Activated T-helper 1 cell treated with Interleukin-2 at 50 U/mL for 16 hours (primary cell): ENCODE measurements at places on chromosomes 11 and 22.

GRCh38 chr11:94034207-94034606 lies 13.1 kb downstream of the HEPHL1 start:
- no peak for DNase-seq

GRCh38 chr11:121733858-121734257 lies 281.1 kb upstream of the SORL1-AS1 start:
- no peak for DNase-seq

DNA sequence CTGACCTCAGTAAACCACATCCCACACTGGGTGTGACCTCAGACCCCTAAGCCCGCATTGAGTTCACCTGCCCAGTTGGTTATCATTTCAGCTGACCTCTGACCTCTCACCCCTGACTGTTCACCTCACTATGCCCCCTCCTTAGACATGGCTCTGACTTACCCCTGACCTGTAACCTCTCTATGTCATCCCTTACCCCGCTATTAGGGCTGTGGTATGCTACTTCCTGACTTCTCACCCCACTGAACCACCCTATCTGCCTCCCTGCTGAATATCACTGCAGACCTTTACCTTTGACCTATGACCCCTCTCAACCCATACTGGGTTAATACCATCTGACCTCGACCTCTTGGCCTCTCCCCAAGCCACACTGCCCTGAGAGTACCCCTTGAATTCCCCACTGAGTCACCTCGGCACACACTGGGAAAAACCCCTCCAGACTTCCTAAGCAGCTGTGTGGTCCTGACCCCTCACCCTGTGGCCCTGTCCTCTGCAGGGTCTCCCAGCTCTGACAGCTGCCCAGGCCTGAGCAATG lies 8.3 kb downstream of the PLCB3 start:
- DNase-seq, result no peak

GRCh38 chr11:118321386-118322082 lies 17.0 kb downstream of the CD3E start:
- DNase-seq, result no peak

DNA sequence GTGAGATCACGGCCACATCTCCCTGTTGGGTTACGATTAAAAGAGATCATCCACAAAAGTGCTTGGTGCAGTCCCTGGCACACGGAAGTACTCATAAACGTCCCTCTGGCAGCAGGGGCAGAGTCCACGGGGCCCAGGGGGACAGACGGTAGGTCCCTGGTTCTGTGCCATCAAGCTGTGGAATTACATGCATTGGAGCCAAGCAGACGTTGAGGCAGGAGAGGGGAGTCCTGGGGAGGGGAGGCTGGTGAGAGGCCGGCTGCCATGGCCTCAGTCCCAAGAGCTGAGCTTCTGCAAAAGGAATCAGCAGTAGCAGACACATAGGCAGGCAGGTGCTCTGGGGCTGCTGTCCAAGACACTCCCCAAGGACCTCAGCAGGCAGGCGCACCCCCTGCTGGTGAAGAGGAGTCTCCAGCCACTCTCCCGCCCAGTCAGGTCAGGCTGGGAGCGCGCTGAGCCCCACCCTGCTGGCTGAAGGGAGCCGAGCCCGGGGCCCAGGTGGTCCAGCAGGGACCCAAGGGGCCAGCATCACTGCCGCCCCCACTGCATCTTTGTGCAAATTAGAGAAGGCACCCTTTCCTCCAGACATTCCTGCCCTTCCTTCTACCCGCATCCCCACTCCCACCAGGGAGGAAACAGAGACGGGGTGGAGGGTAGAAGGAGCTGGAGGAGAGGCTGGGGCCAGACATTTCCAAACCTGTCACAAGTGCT lies 7.6 kb upstream of the KCTD17 start:
- DNase-seq, result no peak

GRCh38 chr11:2275334-2276279 lies 5.2 kb upstream of the ASCL2 start:
- DNase-seq, result no peak

DNA sequence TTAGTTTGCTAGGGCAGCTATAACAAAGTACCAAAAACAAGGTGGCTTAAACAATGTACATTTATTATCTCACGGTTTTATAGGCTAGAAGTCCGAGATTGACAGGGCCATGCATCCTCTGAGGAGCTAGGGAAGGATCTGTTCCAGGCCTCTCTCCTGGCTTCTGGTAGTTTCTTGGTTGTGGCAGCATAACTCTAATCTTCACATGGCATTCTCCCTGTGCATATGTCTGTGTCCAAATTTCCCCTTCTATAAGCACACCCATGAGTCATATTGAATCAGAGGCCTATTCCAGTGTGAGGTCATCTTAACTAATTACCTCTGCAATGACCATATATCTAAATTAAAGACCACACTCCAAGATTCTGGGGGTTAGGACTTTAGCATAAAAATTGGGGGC lies 31.3 kb upstream of the MMP13 start:
- DNase-seq, result no peak

DNA sequence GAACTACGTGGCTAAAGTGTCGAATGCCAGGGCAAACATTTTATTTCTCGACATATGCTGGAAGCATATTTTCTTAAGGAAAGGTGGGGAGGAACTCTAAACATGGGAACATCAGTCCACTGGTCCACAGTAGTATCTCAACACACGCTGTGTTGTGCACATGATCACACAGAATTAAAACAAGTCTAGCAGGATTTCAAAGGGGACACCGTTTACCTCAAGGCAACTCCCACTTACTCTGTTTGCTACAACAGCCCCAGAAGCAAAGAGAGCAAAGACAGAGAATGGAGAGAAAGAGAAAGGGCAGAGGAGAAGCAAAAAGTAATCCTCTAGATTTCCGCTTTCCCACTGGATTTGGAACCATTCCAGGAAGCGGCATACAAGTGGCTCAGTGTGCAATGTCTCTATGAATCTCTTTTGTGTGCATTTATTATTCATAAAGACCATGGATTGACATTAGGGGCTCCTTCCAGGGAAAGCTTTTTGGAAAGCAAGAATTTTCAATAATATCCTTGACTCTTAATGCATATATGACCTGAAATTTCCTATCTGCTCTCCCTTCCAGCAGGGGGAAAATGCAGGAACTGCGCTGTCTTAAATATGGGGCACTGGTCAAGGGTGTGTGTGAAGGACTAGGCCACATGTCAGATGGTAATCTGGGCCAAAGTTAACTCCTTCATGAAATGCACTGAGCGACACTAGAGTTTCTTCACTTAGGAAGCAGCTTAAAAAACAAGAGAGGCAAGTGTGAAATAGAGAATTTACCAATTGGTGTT lies 34.8 kb upstream of the CCDC34 start:
- DNase-seq, result no peak

- DNase-seq, result no peak
Measured at GRCh38 chr11:110286298-110287040, 9.9 kb downstream of the RDX start.

GRCh38 chr11:102829316-102830000 lies 14.0 kb downstream of the MMP3 start:
- no peak for DNase-seq

- DNase-seq, result peak; percentile 91
Measured at GRCh38 chr11:65817835-65818680, 15.7 kb upstream of the SNX32 start.

GRCh38 chr11:45994371-45995341 lies 72.2 kb downstream of the LARGE2 start:
- no peak for DNase-seq

DNA sequence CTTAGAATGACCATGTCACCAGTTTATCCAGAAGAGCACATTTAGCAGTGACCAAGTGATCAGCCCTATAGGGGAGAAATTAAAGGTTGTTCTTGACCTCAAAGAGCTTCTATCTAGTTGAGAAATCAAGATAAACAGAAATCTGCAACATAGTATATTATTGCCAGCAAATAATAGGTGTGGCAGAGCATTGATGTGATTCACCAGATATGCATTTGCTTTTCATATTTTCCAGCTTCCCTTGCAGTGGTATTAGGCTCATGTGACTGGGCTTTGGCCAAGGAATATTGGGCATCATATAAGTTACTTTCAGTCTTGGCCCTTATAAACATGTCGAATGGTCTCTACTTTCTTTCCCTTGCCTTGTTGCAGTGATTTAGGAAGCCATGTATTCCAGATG lies 34.5 kb downstream of the COMMD9 start:
- no peak for DNase-seq

DNA sequence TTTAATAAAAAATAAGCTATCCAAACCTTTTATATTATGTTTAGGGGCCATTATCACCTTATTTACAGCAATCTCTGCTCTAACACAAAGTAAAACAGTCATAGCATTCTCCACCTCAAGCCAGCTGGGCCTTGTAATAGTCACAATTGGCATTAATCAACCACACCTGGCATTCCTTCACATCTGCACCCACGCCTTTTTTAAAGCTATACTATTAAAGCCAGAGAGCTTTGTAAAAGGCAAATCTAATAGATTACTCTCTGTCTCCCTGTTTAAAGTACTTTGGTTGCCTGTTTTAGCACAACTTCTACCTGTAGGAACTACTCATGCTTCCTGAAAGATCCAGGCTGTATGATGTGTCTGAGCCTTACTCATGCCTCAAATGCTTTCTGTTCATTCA lies 113.1 kb downstream of the CSNK2A3 start:
- no peak for DNase-seq

- DNase-seq, result no peak
Measured at GRCh38 chr11:94939346-94939745, 34.0 kb downstream of the CWC15 start.

- DNase-seq, result no peak
Measured at GRCh38 chr11:71396548-71397123, 51.6 kb downstream of the DHCR7 start.

DNA sequence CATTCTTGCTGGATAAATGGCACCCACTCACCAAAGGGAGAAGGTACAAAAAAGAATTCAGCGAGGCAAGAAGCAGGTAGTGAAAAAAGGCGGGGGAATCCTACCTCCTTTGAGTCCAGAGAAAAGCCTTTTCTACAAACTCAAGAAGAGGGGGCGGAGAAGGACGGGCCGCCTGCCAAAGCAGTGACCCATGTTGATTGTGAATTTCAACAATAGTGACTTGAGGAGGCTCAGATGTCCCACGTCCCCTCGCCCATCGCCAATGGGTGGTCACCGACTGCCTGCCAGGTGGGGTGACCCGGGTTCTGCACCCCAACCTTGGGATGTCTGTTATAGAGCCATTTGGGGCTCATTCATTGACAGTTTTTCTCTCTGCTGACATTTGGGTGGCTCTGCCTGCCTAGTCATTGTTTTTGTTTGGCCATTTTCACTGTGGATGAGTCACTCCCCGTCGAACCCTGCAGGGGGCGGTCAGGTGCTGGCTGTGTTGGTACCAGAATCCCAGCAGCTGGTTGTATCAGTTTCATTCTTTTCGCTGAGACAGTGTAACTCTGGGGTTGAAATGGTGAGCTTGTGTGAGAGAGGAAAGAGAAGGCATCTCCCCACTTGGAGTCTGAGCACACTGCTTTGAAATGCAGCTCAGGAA lies 163.4 kb upstream of the NCAM1 start:
- no peak for DNase-seq
